Stimulated activated CD8-positive, alpha-beta memory T cell treated with anti-CD3 and anti-CD28 coated beads, Interleukin-12 subunit alpha, Interleukin-12 subunit beta, amount 100 ng/mL, for 4 hours (primary cell): ENCODE measurements at places on chromosomes 12 and 14.
A peak's percentile ranks its signal among the peaks of the same experiment; 100 is the strongest.

- no peak for DNase-seq
Observed at GRCh38 chr14:105128059-105128458, 40.5 kb downstream of the JAG2 start.

GRCh38 chr12:106140223-106140986 is 1.7 kb upstream of the NUAK1 start:
- DNase-seq = no peak

GRCh38 chr12:39905152-39905551 is 200.7 kb downstream of the SLC2A13 start:
- no peak for DNase-seq

DNA sequence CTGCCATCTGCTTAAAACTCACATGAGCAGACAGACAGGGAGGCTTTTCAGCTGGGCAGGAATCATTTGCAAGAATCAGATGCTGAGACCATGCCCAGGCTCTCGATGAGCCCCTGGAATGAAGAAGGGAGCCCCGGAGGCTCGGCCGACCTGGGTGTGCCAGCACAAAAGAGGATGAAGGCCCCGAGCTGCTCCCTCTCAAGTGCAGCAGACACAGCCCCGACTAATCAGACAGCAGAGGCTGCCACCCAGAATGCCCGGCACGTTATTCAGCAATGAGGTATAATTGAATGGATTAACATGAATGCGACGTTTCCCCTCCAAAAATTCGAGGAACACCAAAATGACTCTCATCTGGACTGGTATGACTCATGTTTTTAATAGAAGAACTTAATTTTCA is 58.9 kb downstream of the BCL11B start:
- DNase-seq = no peak

- no peak for DNase-seq
Observed at GRCh38 chr12:53660041-53660440, 15.8 kb downstream of the ATP5MC2 start.

DNA sequence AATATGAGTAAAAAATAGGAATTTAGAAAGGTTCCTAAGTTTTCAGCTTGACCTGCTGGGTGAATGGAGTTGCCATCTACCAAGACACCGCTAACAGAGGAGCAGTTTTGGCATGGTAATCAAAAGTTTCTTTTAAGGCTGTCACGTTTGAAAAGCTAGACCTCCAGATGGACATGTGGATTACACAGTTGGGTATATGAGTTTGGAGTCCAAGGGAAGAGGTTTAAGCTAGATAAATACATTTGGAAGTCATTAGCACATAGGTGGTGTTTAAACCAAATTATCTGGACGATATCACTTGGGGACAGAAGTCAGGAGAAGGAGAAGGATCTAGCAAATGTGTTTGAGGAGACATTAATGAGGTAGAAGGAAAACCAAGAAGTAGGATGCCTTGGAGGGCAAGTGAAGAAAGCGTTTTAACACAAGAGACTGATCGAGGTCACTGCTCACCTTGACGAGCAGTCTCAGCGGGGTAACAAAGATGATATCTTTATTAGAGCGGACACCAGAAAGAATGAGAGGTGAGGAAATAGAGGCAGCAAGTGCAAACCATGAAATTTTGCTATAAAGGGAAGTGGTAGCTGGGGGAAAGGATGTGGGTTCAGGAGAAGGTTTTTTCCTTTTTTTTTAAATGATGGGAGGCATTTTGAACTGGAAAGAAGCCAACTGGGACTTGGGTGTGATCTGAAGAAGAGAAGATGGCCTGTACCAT is 17.6 kb downstream of the PNP start:
- DNase-seq = no peak

DNA sequence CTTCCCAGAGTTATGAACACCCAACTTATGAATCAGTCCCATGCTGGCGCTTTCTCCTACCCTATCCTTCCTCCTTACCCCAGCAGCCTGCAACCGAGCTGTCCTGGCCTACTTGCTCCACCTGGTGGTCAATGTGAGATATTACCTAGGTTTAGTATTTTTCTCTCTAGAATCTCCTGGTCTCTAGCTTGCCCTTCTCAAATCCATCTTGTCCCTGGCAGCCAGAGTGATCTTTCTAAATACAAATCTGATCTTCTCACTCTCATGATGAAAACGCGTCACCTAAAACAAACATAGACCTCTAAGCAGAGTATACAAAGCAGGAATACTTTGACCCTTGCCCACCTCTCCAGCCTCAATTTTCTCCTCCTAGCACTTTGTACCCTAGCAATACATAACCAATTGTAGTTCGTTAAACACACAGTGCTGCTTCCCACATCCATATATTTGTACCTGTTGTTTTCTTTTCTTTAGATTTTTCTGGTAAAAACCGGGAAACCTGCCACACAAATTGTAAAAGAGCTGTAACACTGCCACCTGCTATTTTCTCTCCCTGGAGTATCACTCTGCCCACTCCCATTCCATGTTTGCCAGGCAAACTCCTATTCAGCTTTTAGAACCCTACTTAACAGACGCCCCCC is 20.0 kb upstream of the TCP11L2 start:
- peak; percentile 4 for DNase-seq

DNA sequence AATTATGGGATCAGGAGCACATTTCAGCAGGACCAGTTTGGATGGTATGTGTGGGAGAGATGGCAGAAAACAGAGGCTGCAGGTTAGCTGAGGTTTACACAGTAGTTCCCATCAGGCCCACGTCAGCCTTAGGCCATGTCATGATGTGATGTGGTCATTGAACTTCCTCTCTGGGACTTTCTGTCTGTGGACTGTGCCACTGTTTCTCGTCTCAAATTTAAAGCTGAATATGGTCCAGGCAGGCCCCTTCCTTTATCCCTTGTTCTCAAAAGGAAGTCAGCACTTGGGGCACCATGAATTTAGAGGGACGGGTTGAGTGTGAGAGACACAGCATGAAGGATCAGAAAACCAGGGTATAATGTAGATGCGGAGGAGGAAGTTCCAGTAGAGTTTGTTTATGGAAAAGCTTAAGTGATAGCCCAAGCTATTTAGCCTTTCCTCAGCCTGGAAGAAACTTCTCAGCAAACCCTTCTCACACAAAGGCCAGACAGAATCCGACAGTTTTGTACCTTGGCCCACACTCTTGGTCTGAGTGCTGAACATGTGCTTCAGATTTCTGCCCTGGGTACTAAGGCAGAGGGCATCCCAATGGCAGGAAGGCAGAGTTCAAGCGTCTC is 3.6 kb upstream of the IGFBP6 start:
- DNase-seq = no peak

DNA sequence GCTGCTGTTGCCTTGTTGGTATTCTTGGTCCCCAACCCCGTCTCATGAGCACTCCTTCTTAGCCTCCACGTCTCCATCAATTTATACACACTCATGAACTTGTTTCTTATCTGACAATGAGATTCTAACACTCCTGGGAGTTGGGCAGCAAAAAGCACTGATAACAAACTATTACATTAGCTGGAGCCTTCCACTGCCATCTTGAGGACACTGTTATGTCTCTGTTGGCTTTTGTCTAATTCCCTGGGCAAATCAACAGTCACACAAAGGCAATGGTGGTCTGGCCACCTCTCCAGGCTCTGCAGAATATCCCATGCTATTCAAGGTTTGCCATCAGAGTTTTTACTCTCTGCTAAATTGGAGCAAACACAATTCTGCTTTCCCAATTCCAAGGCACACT is 117.8 kb upstream of the COCH start:
- no peak for DNase-seq

DNA sequence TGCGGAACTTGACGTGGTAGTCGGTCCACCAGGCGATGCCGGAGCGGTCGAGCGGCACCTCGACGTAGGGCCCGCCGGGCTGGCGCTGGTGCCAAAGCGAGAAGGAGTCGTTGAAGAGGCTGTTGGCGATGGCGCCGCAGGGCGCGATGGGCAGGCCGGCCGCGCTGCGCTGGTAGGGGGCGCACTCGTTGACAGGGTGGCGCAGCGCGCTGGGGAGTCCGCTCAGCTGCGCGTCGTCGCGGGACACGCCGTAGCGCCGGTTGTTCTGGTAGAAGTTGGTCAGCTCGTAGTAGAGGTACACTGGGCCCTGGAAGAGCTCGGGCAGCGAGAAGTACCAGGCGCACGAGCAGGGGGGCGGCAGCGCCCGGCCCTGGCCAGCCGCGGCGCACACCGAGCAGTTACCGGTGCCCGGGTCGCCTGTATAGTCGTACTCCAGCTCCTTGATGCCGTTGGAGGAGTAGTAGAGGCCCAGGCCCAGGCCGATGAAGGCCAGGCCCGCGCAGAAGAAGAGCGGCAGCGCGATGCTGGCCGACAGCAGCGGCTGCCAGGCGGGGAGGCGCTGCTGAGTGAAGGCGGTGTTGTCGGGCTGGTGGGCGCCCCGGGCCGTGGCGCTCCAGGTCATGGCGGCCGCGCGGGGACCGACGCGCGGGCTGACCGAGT is 482 bp downstream of the TMEM30B start:
- DNase-seq = peak; percentile 74

DNA sequence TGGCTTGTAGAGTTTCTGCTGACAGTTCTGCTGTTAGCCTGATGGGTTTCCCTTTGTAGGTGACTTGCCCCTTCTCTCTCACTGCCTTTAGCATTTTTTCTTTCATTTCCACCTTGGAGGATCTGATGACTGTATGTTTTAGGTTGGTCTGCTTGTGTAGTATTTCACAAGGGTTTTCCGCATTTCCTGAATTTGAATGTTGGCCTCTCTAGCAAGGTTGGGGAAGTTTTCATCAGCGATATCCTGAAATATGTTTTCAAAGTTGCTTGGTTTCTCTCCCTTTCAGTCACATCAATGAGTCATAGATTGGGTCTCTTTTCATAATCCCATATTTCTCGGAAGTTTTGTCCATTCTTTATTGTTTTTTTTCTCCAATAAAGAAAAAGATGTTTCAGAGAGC is 11.4 kb downstream of the NOPCHAP1 start:
- DNase-seq = no peak
